Neural progenitor cell (in vitro differentiated cells): ENCODE measurements at places on chromosomes 5 and 9. TPM values are rescaled to one million over a fixed set of nuclear protein-coding genes. Genes with fewer than 3 reads are reported as not detected.
A peak's percentile ranks its signal among the peaks of the same experiment; 100 is the strongest.

The ZNF618 gene
- total RNA-seq, result 10.5 and 16.9 TPM in 2 replicates

The CDX1 gene
- total RNA-seq, result not detected in 2 replicates

The ICE1 gene
- 38.9 and 47.6 TPM in 2 replicates for total RNA-seq

The RNF208 gene
- 0.77 and 0.84 TPM in 2 replicates for total RNA-seq

The AIF1L gene
- total RNA-seq, result 69.0 and 95.1 TPM in 2 replicates

The BOD1 gene
- total RNA-seq, result 144 and 175 TPM in 2 replicates

The GPRIN1 gene
- 0.67 and 3.7 TPM in 2 replicates for total RNA-seq

The PLAC8L1 gene
- 0.51 TPM in 1 of 2 replicates, not detected in the other for total RNA-seq

The PDE8B gene
- total RNA-seq, result 1.2 and 4.3 TPM in 2 replicates

The TMEM232 gene
- total RNA-seq, result 2.0 and 5.2 TPM in 2 replicates

The CER1 gene
- 0.11 TPM in 1 of 2 replicates, not detected in the other for total RNA-seq

The ENHO gene
- 4.4 and 21.3 TPM in 2 replicates for total RNA-seq

The TRPM6 gene
- 0.09 TPM in 1 of 2 replicates, not detected in the other for total RNA-seq

The GAPT gene
- not detected in 2 replicates for total RNA-seq

The SPINK5 gene
- total RNA-seq, result 13.7 and 18.1 TPM in 2 replicates

DNA sequence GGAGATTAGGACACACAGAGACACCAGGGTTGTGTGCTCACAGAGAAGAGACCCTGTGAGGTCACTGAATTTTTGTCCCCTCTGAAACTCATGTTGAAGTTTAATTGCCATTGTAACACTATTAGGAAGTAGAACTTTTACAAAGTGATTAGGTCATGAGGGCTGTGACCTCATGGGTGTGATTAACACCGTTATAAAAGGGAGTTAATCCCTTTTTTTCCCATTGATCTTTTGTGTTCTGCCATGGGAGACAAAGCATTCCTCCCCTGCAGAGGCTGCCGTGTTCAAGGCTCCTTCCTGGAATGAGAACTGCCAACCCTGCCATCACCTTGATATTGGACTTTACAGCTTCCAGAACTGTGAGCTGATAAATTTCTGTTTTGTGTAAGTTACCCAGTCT, 221.0 kb downstream of the ADCY2 start:
- DNase-seq, result peak; percentile 65

DNA sequence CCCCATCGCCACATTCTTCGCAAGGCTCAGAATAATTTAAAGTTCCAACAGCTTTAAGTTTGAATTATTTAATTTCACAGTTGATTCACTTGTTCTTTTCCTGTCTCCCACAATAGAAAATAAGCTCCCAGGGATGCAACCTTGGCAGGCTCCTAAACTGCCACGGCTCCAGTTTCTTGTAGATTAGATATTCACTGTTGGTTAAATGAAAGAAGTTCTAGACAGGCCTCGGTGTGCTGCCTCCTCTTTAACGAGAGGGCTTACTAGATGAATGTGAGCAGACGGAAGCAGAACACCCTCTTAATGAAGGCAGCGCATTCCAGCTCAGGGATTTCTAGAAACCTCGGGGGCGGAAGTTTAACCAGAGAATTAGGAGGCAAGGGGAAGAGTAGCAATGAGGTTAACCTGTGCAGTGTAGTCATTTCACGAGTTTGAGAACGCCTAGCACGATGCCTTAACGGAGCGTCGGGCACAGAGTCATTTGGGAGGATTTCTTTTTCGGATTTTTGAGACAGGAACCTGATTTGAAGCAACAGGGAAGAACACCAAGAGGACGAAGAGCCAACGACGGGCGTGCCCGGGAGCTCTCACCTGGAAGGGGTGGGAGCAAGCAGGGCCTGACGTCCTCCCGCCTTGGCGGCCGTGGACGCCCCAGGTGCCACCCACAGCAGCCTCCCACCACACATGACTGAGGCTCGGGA, 637 bp upstream of the SMC5 start:
- DNase-seq, result peak; percentile 65

GRCh38 chr5:51104556-51104955, 278.7 kb upstream of the ISL1 start:
- no peak for DNase-seq

GRCh38 chr5:71786337-71787055, 67.4 kb downstream of the CARTPT start:
- DNase-seq, result peak; percentile 15

GRCh38 chr5:157918811-157919742, 60.1 kb upstream of the CLINT1 start:
- DNase-seq, result no peak

DNA sequence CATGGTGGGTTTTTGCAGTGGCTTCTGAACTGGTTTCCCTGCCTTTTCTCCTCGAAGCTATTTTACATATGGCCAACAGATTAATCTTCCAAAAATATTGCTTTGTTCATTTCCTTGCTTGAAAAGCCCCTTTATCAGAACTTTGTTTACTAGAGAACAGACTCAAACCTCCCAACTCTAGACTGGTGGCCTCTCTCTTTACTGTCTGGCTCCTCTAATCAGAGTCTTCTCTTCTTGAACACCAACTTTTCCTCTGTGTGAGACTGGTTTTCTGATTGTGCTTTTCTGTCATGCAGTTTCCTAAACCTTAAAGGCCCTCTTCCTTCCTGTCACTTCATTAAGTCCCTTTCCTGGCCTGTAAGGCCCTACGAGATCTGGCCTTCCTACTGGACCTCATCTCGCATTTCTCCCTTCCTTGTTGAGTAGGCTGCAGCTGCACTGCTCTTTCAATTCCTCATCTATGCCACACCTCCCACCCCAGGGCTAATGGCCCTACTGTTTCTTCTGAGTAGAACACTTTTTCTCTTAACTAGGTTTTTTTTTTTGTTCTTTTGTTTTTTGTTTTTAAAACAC, 5.7 kb downstream of the C9orf43 start:
- DNase-seq, result no peak

GRCh38 chr9:135225619-135226228, 138.3 kb downstream of the OLFM1 start:
- DNase-seq, result no peak

GRCh38 chr5:141504216-141504615, 15.3 kb downstream of the PCDHGC5 start:
- no peak for DNase-seq

GRCh38 chr9:90914868-90915483, 113.4 kb downstream of the SYK start:
- DNase-seq, result peak; percentile 86

DNA sequence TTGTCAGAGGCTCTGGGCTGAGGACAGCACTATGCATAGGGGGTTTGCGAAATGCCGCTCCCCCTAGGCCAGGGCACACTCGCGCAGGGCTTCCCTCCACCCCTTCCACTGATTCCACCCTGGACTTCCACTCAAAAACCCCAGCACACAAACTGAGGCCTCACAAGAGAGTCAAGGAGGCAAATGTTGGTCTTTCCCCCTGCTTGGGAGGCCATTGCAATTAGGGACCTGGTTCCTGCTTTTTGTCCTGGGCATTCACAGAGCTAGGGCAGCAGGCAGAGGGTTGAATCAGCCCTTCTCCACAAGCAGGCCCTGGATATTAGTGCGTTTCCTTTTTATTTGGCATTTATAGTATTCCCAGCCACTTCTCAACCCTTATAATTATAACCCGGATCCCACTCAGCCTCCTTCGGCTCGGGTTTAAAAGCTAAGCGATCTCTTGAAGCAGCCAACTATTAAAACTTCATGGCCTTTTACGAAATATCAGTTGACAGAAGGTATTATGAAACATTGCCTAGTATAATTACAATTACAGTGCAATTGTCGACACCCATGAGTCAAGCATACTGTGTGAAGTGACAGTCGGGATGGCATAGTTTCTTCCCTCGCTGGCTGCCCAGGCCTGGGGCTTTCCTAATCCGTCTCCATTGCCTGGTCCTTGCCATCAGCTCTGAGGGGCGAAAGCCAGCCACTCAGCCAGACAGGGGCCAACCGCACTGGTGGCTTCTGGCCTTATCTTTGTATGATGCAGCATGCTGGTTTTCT, 285.5 kb upstream of the MAP3K1 start:
- no peak for DNase-seq

DNA sequence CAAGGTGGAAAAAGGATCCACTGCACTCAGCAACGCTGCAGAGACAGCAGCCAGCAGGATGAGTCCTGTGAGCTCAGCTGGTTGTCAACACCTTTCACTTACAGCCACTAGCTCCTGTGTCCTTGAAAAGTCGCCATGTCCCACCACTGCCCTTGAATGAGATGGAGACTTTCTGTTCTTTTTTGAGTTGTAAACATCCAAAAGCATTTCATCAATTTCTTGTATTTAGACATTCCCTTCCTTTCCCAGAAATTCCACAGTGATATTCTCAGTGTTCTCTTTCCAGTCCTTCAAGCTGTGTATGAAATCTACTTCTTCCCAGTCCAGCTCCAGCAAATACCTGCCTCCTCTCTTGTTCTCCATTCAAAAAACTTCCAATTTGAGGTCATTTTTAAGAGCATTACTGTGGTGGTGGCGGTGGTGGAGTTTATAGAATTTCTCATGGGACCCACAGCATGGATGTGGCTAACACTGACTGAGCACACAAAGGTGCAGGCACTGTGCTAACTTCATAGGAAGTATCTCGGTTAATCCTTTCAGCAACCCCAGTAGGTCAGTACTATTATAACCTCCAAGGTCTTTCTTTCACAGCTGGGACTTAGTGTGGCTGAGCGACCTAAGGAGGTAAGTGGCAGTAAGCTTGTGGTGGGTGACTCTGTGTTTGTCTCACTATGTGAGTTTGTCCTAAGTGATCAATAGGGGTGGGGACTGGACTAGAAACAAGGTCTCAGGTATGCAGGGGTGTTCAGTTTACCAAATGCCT, 15.0 kb upstream of the GPX3 start:
- DNase-seq, result no peak

DNA sequence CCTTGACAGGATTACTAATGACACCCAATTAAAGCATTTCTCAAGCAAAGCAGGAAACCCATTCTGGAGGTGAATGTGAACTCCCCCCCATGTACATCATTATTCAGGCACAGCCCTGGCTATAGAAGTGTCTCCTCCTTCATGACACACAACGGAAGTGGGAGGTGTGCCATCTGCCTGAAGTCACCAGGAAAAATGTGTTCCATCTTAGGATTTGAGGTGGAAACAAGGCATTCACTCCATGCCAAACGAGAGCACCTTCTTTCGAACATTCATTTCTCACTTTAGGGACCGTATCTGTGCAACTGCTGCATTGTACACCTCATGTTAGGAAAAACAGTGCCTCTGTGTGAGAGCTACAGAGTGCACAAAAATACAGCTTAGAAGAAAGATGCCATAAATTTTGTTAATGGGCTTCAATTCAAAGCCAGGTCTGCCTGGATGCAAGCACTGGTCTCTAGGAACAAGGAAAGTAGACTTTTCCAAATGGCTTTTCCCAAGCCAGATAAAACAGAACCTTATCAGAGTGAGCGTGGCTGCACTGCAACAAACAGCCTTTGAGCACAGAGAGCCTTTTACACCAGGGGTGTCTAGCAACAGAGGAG, 19.4 kb downstream of the GOLM1 start:
- DNase-seq, result no peak

DNA sequence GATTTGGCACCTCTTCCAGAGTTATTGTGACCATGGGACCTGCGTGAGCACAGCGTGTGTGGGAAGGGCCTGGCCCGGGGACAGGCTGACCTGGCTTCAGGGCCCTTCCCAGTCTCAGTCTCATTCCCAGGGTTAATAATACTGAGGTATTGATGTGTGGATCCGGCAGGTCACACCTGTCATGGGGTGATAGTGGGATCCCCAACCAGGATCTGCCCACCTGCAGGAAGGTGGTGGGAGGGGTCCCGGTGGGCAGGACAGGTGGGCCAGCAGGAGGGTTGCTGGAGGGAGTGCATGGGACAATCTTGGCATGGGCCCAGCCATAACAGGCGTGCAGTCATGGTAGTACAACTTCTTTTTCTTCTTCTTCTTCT, 55.4 kb downstream of the COL15A1 start:
- no peak for DNase-seq

GRCh38 chr5:177296581-177296980, 6.9 kb downstream of the RAB24 start:
- DNase-seq, result no peak

DNA sequence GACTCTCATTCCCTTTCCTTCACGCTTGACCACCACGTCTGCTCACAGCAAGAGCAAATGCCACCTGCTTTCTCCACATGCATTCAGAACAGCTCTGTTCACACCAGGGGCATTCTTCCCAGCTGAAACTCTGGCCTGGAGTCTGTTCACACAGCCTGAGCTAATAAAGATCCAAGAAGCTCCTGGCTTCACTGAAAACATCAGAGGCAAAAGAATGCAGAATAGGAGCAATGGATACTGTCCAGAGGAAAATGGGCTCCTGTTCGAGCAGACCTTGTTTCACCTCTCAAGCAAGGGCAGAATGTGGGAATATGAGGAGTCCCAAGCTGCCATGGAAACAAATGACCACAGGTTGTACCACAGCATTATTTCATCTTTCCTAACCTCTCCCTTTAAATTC, 402.7 kb upstream of the TNC start:
- DNase-seq, result peak; percentile 10

- no peak for DNase-seq
Observed at GRCh38 chr5:18141222-18141621, 507.0 kb downstream of the TAF11L14 start.

GRCh38 chr9:6567140-6567591, 78.4 kb downstream of the GLDC start:
- no peak for DNase-seq

DNA sequence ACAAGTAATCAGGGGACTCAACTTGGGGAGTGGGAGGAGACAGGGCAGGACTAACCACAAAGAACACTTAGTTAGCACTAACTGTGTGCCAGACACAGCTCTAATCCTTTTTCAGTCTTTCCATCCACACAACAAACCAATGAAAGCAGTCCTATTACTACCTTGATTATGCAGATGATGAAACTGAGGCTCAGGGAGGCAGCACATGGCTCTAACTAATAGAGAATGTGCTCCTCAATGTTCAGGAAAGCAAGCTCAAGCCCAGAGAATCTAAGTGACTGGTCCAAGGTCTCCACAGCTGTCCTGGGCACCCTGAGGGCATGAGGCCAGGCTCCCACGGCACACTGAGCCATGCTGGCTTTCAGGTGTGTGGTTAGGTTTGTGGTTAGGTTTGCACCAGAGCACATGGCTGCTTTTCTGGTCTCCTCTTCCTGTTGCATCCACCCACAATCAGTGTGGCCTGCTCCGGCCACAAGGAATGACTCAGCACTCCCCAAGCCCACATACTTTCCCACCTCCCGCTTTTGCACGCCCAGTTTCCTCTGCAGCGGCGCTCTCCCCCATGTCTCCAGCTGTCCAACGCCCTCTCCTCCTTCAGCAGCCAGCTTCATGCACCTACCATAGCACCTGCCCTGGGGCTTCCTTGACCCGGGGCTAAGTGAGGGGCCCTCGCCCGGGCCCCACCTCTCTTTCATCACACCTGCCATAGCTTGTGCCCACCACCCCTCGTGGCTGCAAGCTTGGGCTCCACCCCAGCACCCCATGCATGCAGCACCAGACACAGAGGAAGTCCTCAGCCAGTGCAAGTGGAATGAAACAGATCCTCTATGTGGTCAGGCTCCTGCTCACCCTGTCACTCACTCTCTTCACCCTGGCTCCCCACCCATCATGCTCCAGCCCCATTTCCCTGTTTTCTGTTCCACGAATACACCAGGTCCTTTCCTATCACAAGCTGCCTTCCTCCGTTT, 133.1 kb downstream of the GABBR2 start:
- no peak for DNase-seq

DNA sequence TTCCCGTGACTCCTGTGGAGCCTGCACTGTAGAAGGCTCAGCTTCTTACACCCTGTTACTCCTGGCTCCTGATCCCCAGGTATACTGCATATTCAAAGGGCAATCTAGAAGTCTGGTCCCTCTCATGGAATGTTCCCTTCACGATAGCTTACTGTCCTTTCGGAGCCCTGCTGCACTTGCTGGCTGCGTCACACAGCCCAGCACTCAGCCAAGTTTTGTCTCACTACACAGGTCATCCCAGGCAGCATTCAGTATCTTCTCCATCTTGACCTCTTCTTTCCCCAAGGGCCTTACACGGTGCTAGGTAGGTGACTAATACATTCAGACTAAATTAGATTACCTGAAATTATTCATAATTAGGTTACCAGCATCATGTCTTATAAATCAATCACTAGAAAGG, 123.7 kb downstream of the WDR41 start:
- DNase-seq, result no peak
